ENCODE measurements at places on chromosomes 5 and 9.

- DNase-seq = no peak
Observed at GRCh38 chr5:175321927-175322532, 122.0 kb downstream of the DRD1 start.

DNA sequence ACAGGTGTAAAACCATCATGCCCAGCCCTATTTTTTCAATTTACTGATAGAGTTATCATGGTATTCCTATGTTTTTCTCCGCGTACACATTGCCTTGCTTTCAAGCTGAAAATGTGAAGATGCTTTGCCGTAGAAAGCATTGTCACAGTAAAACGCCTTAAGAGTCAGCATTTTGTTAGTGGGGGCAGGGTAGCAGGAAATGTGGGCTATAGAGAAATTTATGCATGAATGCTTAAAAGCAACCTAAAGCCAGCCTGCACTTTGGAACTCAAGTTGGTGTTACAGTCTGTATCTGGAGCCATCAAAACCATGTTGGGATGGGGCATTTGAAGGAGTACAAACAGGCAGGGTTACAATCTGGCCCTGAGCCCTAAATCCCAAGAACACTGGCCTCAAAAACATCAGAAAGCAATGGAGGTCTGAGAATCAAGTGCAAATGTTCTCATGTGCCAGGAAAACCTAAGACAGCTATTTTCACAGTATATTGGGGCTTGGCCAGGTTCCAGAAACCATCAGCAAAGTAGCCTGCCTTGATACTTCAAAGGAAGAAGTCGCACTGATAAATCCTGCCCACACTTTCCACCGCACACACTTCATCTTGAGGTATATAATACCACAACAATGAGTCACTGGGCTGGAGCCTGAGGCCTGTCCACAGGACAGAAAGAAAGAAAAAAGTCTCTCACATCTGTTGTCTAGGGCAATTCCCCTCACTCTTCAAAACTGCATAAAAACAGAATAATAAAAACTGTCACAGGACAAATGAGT is 313.8 kb downstream of the ENC1 start:
- DNase-seq = no peak

DNA sequence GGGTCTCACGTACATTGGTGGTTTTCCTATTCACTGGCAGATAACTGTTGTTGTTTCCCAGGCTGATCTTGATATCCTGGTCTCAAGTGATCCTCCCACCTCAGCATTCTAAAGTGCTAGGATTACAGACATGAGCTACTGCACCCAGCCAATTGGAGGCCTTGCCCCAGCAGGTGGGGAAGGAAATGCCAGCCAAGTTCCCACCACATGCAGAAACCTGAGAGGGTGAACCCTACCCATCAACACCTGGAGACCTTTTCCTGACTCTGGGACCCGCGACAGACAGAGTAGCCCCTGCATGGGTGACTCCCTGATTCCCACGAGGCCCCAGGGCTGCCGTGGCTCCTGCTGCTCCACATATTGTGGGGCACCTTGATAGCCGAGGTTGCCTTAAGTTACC is 107.7 kb downstream of the GDA start:
- no peak for DNase-seq

- no peak for DNase-seq
Observed at GRCh38 chr5:147051193-147051592, 172.6 kb upstream of the PPP2R2B start.

- no peak for DNase-seq
Observed at GRCh38 chr9:126411948-126412284, 85.3 kb downstream of the MVB12B start.

- no peak for DNase-seq
Observed at GRCh38 chr5:159101685-159102084, 2.0 kb upstream of the EBF1 start.

DNA sequence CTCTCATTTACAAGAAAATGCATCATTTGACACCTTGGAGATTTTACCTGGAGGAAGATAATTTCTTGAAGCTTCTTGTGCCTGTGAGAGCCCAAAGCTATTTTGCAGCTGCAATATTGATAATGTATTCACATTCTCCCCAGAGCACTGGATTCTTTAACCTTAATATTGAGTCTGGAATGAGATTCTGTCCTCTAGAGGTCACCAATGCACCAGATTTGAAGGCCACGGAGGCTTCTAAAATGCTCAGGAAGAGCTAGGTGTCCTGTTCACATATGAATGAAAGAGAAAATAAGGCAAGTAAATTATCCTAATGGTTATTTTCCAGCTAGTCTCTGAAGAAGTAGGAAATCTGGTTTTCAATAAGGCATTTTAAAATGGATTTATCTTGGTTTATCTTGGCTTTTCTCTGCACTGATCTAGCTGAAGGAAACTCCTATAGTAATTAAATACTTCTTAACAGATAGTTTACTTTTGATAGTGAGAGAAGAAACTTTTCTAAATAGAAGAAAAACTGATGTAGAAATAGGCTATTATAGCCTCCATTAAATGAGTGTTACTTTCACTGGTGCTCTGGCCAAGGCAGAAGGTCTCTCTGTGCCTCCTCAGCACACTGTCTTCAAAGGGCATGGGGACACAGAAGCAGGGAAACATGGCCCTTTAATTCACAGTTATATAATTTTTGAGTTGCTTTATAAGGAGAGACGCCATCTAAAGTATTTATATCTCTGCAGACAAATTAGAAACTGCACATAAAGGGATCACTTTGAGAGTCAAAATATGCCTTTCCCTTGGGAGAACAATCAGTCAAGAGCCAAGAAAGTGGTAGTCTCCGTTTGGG is 297.0 kb upstream of the ACTBL2 start:
- DNase-seq = no peak

DNA sequence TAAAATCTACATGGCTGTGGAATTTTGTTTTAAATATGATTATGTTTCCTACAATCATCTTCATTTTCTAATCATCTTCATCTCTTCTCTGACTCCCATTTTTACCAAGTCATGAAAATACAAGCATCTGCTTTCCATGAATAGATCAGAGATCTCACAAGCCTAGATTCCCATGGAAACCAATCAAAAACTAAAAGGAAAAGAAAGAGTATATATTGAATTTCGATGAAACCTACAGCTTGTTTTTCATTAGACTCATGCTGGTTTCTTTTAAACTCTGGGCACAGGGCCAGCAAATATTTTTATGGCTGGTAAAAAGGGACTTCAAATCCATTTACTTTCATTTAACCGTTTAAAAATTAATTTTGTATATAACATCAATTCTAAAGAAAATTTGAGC is 51.2 kb downstream of the INVS start:
- no peak for DNase-seq

DNA sequence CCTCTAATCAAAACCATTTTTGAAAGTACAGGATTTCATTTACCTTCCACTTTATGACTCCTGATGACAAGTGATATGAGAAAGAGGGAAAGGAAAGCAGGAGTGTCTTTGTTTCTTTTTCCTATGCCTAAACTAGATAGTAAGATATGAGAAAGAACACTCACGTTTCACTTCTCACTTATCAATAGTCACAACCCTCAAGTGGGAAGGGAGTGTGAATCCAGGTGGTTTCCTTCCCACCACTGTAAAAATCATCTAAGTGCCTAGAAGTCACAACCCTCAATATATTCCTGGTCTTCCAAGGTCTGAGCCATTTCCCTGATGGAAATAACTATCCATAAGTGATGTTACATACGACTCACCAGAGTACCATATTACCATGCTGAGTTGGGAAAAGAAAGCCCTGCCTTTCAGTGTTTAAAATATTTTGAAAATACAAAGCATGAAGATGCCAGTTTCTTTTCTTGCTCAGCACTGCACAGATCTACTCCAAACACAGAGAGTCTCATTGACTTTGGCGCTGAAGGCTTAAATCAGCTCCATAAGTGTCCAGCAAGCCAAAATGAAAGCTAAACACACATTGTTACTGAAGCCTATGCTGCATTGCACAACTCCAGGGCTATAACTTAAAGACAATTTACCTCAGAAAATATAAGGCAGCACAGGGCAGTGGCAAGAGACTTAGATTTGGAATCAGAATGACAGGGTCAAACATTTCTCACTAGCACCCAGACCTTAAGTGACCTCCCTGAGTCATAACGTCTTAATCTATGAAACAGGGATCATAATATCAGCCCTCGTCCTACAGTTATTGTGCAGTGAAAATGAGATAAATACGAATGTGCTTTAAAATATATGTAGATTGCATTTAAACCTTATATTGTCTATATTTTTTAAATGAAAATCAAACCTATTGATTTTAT is 301.2 kb downstream of the KIAA0825 start:
- no peak for DNase-seq

DNA sequence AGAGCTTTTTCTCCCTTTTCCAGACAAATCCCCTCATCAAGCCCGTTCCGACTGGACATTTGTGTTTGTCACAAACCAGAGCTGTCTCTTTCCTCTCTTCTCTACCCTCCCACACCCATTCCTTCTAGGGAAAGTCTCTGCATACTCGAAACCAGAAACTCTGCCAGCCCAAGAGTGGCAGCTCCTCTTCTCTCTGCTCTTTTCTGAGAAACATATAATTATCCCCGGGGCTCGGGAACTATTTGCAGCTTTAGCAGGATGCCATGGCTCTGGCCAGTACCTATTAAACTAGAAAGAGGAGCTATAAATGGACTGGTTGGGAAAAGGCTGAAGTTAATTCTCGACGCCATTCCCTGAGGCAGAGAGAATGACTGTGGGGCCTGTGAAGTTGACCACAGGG is 82.6 kb downstream of the SH3PXD2B start:
- no peak for DNase-seq

GRCh38 chr9:128696923-128697707 is 5.2 kb upstream of the PKN3 start:
- no peak for DNase-seq

- no peak for DNase-seq
Observed at GRCh38 chr5:108747111-108747773, 455 bp upstream of the FER start.

DNA sequence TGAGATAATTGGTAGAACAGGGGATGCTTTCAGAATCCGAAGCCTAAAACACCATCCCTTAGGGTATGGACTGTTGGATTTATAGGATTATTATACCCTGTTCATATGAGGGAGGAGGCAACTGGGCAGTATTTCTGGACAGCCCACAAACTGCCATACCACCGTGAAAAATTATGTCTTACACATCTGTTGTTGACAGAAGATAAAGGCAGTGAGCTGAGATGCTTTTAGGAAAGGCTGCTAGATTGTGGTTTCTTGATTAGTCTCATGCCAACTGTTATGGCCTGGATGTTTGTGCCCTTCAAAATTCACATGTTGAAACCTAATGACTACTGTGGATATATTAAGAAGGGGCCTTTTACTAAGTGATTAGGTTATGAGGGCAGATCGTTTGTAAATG is 83.7 kb upstream of the DHFR start:
- DNase-seq = no peak
